ENCODE measurements at places on chromosomes 11 and 22. TPM values are rescaled to one million over a fixed set of nuclear protein-coding genes. Genes with fewer than 3 reads are reported as not detected.
A peak's percentile ranks its signal among the peaks of the same experiment; 100 is the strongest.

- no peak for DNase-seq
Measured at GRCh38 chr11:87330187-87330601, 292.5 kb downstream of the TMEM135 start.

- DNase-seq: no peak
Measured at GRCh38 chr11:27485930-27486773, 13.6 kb upstream of the LGR4 start.

- DNase-seq: peak; percentile 82
Measured at GRCh38 chr11:73141031-73141308, 1.1 kb downstream of the FCHSD2 start.

GRCh38 chr11:2474059-2474901 is 29.5 kb downstream of the KCNQ1 start:
- DNase-seq: no peak

DNA sequence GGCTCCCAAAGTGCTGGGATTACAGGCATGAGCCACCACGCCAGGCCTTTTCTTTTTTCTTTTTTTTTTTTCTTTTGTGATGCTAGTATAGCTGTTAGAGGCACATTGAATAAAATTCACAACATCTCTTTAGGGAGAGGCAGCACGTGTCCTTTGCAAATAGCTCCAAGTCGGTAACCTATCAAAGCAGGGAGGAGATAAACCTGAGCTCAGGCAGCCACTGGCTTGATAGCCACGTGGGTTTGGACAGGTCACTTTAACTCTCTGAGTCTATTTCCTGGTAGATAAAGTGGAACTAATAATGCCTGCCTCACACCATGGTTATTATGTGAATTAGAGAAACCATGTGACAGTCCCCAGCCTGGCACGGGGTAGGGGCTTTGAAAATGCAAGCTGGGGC is 43.1 kb upstream of the ATXN10 start:
- DNase-seq: no peak

DNA sequence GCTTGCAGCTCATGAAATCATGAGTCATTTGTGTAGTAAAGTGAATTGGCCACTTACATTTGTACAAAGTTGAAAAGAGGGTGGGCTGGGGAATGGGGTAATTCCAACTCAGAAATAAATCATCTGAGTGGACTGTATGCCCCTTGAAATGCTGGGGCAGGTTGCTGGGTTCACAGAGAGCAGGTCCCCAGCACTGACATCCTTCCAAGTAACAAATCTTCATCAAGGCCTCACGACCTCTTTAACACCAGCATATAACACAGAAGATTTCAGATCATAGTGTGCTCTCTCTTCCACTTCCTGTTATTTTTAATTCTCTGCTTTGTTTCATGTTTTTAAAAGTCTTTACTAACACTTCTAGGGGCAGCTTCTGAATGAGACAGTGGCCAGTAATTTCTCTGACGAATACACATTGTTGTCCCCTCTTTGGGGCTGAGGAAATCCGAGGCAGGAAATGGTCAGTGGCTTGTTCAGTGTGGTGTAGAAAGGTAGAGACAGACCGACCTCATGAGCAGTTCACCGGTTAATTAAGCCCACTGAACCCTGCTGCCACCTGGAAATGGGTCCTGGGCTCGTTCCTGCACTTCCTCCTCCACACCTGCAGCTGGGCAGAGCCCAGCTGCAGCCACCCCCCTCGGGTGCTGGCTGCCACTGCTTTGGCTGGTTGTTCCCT is 127.7 kb downstream of the MAML2 start:
- DNase-seq: no peak

DNA sequence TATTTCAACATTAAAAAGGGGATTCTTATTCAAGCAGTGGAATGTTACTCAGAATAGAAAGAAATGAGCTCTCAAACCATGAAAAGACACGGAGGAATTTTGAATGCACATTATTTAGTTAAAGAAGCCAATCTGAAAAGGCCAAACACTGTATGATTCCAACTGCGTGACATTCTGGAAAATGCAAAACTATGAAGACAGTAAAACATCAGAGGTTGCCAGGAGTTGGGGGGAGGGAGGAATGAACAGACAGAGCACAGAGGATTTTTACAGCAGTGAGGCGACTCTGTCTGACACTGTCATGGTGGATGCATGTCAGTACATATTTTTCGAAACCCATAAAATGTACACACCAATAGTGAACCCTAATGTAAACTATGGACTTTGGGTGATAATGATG is 22.9 kb upstream of the THY1 start:
- DNase-seq: no peak

GRCh38 chr22:36197065-36197440 is 4.6 kb downstream of the APOL4 start:
- no peak for DNase-seq

- no peak for DNase-seq
Measured at GRCh38 chr22:37409031-37409430, 18.2 kb downstream of the ELFN2 start.

- DNase-seq: no peak
Measured at GRCh38 chr11:95732930-95733602, 56.5 kb downstream of the FAM76B start.

DNA sequence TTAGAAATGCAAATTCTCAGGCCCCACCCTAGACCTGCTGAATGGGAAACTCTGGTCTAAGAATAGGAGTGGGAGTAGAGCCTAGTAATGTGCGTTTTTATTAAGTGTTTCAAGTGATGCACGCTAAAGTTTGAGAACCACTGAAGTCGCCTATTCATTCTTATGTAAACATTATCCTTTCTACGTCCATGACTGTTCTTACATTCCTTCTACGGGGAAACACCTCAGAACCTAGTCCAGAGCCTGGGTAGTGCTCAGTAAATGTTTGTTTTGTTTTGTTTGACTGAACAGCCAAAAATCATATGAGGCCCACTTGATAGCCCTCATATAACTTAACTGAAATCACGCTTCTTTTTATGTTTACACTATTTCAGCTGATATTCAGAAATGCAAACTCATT is 29.8 kb downstream of the VSIG10L2 start:
- DNase-seq: no peak

- no peak for DNase-seq
Measured at GRCh38 chr11:31779374-31779791, 31.7 kb downstream of the PAX6 start.

GRCh38 chr22:36884349-36885158 is 23.7 kb downstream of the NCF4 start:
- no peak for DNase-seq

DNA sequence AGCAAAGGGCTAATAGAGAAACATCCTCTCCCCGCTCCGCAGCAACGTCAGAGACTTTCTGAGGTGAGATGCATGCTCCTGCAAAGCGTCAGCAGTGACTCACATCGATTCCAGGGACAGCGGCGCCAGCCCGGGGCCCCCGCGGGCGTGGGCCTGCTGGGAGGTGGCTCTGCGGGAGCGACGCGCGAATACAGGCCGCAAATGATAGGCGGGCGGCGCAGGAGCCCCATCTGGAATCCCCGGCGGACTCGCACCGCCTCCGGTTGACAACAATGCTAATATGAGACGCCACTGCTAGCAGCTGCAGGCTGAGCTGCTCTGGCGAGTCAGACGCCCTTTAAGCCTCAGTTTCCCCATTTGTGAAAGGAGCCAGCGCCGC is 557 bp downstream of the RANGAP1 start:
- DNase-seq: peak; percentile 93

DNA sequence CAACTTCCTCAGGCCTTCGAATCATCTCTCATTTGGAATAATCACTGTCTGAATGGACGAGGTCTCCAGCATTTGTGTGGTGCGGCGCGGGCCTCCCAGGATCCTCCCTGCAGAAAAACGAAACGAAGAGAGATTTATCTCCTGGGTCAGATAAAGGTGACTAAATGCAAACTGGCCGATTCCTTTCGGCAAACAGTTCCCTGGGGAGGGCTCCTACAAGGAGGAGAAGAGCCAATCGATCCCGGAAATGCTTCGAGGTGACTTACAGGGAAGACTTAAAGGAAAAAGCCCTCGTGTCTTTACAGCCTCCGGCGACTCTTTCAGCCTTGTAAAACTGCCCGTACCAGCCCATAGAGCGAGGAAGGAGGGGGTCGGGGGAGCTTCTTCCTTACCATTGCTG is 126.5 kb downstream of the MIAT start:
- no peak for DNase-seq

GRCh38 chr11:134633276-134633675 is 221.2 kb upstream of the B3GAT1 start:
- DNase-seq: peak; percentile 81

DNA sequence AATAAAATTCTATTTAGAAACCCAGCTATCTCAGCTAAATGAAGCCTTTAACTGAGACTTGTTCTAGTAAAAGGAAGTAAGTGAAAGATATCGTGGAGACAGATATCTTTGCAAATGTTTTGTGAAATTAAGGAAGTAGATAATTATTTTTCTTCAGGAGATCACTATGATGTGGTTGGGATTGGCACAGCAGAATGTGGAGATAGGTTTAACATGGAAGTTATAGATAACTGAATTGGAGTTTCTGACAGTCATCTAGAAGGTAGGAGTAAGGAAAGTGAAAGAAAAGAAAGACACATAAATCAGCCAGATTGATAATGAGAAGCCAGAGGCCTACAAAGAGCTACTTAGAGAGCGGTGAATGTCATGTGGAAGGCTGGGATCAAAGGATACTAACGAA is 4.7 kb upstream of the CASP5 start:
- no peak for DNase-seq

DNA sequence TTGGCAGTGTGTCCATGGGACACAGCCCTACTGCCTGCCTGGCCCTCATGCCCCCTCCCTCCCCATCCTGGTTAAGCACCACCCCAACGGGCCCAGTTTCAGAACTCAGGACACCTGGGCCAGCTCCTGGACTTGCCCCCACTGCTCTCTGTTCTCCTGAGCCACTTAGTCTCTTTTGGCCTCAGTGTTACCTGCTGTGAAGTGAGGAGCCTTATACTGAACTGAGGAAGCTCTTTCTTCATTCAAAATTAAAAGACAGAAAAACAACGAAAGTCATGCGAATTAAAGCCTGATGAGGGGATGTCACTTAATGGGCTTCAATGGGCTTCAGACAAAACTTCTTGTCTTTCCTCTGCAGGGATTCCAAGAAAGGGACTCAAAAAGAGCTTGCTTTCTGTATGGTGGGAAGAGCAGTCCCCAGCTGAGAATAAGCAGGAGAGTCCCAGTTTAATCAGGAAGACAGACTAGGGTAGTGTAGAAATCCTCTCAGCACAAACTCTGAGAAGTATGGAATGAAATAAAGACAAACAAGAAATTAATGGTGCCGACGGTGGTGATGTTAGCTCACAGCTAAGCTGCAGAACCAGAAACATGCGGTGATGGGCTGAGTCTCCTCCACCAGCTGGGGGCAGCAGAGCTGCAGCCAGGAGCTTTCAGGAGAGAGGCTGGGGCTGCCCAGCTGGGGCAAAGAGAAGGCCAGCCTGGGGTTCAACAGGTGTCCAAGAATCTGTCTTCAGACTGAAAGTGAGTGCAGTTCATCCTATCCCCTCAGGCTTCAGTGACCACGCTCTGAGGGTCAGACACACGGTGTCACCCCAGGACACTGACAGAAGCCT is 101.0 kb downstream of the GGTLC2 start:
- DNase-seq: no peak

DNA sequence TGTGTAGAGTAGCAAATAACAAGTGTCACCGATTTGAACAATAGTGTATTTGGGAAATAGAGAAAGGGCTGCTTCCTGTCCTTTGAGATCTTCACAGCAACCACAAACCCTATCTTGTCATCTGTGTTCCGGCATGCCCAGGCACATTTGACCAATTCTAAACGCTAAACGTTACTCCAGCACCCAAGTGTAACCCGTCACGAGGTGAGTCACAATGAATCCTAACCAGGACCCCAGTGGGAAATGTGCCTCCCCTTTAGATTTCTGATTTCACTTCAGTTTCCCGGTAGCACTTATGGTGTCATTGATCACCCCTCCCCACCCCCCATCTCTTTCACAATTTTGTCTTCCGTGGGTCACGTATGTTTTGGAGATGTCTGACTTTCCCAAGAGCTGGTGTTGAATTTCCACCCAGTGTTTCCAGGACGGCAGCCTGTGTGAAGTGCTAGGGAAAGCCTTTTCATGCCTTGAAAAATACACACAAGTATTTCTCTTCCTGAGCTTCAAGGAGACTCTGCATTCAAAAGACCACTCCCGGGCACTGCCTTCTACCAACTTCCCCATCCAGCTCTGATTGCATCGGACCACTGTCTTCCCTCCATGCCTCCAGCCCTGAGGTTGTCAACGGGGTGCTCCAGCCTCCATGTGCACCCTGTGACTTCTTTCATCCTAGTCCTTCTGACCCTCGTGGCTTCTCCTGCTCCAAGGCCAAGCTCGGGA is 10.5 kb upstream of the C11orf24 start:
- DNase-seq: peak; percentile 28

- no peak for DNase-seq
Measured at GRCh38 chr11:8767466-8768142, 85.0 kb downstream of the RPL27A start.

DNA sequence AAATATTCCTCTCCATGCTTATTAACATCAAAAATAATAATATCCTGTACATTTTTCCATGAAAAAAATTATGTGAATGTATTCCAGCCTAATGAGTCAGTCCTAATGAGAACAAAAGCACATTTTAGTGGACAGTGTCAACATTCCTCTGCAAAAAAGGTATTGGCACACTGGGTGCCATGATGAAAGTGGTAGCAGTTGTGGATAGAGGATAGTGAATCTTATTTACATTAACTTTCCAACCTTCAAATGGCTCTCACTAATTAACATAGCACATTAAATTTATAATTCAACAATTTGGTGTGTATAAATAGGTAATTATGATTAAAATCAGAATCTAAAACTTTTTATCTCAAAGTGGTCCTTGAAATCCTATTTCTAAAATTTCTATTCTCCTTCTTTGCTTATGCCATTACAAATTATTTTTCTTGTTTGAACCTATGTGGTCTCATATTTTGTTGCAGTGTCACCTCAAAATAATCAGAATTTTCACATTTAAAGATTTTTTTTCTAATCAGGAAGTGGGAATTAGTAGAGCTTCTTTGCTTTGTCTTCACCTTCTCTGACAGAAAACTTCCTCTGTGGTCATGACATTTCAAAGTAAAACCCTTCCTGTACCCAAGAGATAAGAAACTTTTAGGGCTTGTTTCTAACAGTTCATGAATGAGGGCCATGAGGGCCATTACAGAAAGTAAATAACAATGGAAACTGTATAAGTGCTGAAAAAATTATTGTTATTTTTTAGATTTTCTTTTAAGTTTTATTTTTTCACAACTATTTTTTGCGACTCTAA is 18.7 kb downstream of the SOX6 start:
- no peak for DNase-seq

- DNase-seq: no peak
Measured at GRCh38 chr11:7467652-7468051, 17.7 kb upstream of the OLFML1 start.

GRCh38 chr11:104609311-104610085 is 288.8 kb downstream of the CASP12 start:
- DNase-seq: no peak

The RTN4R gene
- total RNA-seq: 0.55 TPM

The SERPINH1 gene
- total RNA-seq: 309 TPM

The CDC42BPG gene
- 0.55 TPM for total RNA-seq

The BTBD18 gene
- not detected for total RNA-seq

The OPCML gene
- 0.39 TPM for total RNA-seq

The HBB gene
- total RNA-seq: 346 TPM

The PACSIN3 gene
- total RNA-seq: 14.9 TPM

The WBP2NL gene
- total RNA-seq: 0.61 TPM

The SLC6A5 gene
- total RNA-seq: not detected

The SCGB1A1 gene
- not detected for total RNA-seq

Measured in mesenteric fat pad (tissue), 1 donor.